ENCODE measurements at places on chromosomes 6 and 20.
A peak's percentile ranks its signal among the peaks of the same experiment; 100 is the strongest.

GRCh38 chr20:60269573-60270162, 311.4 kb downstream of the CDH26 start:
- DNase-seq, result no peak

DNA sequence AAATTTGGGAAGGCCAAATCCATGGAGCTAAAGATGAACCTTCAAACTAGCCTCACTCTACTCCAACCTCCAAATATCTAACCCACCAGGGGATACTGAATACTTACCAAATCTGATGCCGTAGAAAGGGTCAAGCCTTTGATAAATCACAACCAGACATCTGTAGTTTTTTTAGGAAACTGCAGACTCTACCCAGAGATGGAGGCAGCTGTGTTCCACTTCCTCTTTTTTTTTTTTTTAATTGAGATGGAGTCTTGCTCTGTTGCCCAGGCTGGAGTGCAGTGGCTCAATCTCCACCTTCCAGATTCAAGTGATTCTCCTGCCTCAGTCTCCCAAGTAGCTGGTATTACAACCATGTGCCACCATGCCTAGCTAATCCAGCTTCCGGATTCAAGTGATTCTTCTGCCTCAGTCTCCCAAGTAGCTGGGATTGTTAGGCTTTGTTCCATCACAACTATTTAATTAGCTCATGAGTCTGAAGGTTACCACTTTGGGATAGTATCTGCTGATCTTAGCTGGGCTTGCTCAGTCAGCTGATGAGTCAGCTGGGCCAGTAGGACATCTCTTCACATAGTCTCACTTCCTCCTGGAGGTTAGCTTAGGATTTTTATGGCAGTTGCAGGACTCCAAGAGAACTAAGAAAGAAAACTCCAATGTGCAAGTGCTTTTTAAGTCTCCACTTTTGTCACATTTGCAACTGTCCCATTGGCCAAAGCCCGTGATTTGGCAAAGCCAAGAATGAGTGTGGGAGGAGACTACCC, 13.3 kb downstream of the FRK start:
- DNase-seq, result peak; percentile 14

DNA sequence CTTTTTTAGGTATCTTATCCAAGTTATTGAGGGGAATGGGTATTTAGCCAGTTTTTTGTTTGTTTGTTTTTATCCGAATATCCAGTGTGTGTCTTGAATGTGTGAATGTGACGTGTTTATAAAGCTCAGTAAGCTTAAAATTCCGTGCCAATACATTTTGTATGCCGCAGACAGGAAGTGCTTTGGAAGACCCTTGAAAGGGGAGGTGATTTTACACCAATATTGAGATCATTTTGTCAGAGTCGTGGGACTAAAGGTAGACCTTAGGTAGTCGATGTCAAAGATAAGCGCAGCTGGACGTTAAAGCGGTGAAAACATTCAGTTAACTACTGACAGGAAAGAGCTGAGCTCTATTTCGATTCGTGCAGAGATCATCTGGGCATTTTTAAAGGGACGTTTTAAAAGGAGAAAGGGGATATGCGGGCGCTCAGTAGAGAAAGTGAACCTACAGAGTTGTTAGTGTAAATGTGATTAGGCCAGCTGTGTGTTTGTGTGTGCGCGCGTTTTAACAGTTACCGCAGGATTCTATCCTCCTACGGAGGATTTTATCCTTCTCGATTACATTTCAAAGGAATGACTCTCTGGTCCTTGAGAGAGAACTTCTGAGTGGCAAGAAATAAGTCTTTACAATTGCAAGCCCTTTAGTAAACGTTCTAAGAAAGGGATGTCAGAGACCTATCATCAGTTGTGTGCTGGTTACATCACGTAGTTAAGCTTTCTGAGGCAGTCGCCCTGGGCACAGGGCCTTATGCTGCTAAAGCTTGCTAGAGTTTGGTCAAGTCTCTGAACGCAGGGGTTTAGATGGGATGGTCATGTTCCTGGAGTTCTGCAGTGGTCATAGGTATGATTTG, 625 bp upstream of the ECHDC1 start:
- DNase-seq, result peak; percentile 63

DNA sequence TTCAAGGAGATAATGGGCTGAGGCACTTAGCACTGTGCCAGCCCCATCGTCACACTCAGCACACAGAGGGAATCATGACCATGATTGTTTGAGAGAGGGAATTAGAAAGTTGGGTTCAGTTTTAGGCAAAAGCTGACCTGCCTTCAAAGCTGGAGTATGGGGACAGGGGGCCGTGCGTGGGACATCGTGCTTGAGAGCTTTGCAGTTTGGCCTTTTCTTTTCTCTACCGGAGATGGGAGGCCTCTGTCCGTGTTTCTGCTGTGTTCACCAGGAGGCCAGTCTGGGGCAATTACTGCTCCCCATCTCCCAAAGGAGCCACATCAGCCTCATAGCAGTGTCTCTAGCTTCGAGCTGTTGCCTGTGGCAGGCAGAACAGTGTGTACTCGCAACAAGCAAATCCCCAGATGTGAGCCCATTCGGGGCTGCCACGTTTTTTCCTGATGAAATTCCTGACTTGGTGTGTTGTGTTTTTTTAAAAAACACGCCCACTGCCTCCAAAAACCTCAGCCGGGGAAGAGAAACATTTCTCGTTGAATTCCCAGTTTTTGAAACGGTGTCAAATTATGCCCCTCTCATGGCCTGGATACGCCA, 20.2 kb downstream of the EYA2 start:
- DNase-seq, result no peak

DNA sequence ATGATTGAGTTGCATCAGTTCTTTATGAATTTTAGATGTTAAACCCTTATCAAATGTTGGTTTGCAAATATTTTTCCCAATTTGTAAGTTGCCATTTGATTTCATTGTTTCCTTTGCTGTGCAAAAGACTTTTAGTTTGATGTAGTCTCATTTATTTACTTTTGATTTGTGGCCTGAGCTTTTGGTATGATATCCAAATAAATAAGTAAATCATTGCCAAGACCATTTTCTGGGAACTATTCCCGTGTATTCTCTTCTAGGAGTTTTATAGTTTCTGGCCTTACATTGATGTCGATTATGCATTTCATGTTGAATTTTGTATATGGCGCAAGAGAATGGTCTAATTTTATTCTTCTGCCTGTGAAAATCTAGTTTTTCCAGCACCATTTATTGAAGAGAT, 13.4 kb downstream of the AIG1 start:
- DNase-seq, result no peak

- no peak for DNase-seq
Measured at GRCh38 chr6:20366082-20366830, 35.4 kb upstream of the E2F3 start.
